ENCODE measurements at places on chromosomes 6 and 20. TPM values are rescaled to one million over a fixed set of nuclear protein-coding genes. Genes with fewer than 3 reads are reported as not detected.

- peaks cover 5% of the 10 kb centered on the region for H3K4me1 ChIP-seq
- H3K4me3 ChIP-seq = no peak overlapping the region
- no peak for DNase-seq
- no peak overlapping the region for H3K27ac ChIP-seq
- H3K36me3 ChIP-seq = no peaks in the 10 kb centered on the region
Observed at GRCh38 chr20:845941-846893, 12.7 kb downstream of the FAM110A start.

- no peak overlapping the region for H3K27ac ChIP-seq
- no peaks in the 10 kb centered on the region for H3K4me1 ChIP-seq
- no peak for DNase-seq
- H3K4me3 ChIP-seq = no peak overlapping the region
- no peaks in the 10 kb centered on the region for H3K36me3 ChIP-seq
Observed at GRCh38 chr6:107196152-107196551, 80.8 kb upstream of the BEND3 start.

DNA sequence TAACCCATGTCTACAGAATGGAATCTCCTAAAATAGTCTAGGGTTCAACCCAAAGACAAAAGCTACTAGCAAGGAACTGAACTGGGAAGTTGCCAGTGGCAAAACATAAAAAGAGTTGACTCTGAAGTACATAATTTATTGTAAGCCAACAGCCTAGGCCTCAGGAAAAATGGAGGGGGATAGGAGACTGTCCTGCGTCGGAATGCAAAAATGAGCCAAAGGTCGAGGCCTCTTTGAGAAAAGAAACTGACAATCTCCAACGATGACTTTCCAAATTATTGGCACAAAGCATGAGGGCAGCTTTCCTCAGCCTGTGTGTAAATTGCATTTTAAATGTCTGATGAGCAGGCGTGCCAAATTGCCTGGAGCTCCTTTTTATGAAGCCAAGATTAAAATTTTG is 2.1 kb downstream of the COL12A1 start:
- H3K4me1 ChIP-seq = peaks cover 48% of the 10 kb centered on the region
- DNase-seq = peak; percentile 45
- peak overlapping the region; percentile 97 for H3K27ac ChIP-seq
- peak overlapping the region; percentile 99 for H3K4me3 ChIP-seq
- no peaks in the 10 kb centered on the region for H3K36me3 ChIP-seq

DNA sequence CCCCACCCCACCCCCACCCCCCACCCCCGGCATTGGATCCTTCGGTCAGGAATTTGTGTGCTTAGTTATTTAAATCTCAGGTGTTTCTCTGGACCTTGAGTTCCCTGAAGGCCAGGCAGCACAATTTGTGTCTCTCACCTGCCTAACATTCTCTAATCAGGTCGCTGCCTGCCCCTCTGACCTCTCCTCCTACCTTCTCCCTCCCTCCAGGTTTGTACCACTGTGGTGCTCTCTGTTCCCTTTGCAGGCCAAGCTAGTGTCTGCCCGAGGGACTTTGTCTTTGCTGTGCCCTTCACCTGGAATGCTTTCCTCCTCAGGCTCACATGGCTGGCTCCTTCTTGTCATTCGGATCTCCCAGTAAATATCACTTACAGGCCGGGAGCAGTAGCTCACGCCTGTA is 131.4 kb upstream of the SLC2A12 start:
- H3K36me3 ChIP-seq = no peaks in the 10 kb centered on the region
- peaks cover under 1% of the 10 kb centered on the region for H3K4me1 ChIP-seq
- no peaks in the 10 kb centered on the region for H3K27me3 ChIP-seq
- no peak overlapping the region for H3K4me3 ChIP-seq

DNA sequence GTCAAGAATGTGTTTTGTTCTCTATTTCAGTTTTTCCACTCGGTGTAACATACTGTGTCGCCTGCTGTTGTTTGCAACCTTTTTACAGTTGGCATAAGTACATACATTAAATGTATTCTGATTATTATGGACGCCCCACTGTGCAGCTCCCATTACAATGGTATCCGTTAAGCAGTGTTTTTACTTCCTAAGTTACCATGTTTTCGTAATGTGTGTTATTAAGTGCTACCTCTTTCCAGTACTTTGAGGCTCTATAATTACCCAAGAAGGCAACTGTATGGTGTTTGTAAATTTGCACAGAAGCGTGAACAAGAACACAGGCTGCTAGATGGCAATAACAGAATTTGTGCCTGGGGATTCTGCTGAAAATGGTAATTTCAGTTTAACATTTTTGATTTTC is 568.0 kb upstream of the MARCKS start:
- no peaks in the 10 kb centered on the region for H3K27me3 ChIP-seq
- H3K4me3 ChIP-seq = no peak overlapping the region
- H3K4me1 ChIP-seq = no peaks in the 10 kb centered on the region
- DNase-seq = no peak
- H3K27ac ChIP-seq = no peak overlapping the region

DNA sequence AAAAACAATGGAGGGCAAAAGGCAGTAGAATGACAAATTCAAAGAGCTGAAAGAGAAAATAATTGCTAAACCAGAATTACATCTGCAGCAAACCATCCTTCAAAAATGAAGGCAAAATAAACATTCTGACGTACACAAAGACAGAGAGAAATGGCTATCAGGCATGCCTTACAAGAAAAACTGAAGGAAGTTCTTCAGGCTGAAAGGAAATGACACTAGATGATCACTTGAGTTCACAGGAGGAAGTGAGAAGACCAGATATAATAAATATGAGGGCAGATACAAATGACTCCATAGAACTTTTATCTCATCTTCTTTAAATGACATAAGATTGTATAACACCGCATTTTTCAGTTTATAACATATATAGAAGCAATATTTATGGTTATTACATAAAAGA is 30.0 kb downstream of the DZANK1 start:
- no peak overlapping the region for H3K4me3 ChIP-seq
- no peaks in the 10 kb centered on the region for H3K27me3 ChIP-seq
- no peak overlapping the region for H3K27ac ChIP-seq
- no peaks in the 10 kb centered on the region for H3K36me3 ChIP-seq

DNA sequence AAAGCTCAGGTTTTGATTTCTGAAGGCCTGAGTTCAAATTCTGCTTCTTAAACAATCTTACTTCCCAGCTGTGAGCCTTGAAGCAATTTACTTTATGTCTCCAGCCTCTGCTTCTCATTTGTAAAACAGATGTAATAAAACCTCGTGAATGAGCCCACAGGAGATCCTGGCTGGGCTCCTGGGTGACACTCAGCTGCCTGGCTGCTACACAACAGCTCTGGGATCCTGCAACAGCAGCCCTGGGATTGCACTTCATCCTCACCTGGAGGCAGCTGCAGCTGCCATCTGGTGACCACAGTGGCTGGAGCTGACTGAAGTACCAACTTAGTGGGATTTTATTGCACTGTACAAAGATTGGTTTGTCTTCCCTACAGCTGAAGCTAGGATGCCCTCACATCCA is 98.6 kb downstream of the NDUFAF5 start:
- H3K4me1 ChIP-seq = no peaks in the 10 kb centered on the region
- H3K27ac ChIP-seq = no peak overlapping the region
- H3K27me3 ChIP-seq = no peaks in the 10 kb centered on the region
- no peak overlapping the region for H3K4me3 ChIP-seq

DNA sequence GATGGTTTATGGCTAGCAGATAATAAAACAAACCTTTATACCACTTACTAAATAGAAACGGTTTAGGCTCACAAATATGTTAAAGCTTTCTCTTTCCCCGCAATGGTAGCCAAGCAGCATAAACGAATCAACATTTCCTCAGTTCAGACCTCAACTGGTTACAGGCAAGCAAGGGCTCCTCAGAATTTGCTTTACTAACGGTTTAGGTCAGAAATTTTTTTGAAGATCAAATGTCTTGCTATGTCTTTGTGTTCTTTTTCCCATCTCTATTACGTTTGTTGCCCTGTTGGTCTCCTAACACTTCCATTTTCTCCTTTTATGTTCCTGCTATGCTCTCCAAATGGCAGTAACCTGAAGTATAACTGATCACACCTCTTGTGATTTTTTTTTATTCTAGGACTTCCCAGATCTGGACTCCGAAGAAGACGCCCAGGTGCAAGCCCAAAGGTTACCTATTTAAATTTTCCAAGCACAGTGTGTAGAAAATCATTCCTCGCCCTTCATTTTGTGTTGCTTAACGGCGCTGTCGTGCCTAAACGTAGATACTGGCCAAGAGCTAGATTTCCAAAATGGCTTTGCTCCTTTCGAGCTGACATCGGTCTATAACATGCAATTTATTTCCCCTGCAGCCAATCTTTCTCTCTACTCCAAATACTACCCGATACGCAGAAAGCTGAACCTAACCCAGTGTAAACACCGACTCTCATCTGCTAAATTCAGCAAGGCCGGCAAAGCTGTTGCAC is 717 bp upstream of the ASF1A start:
- H3K27me3 ChIP-seq = no peaks in the 10 kb centered on the region
- H3K36me3 ChIP-seq = no peaks in the 10 kb centered on the region
- peak; percentile 60 for DNase-seq
- peak overlapping the region; percentile 78 for H3K4me3 ChIP-seq
- H3K4me1 ChIP-seq = peaks cover 10% of the 10 kb centered on the region

DNA sequence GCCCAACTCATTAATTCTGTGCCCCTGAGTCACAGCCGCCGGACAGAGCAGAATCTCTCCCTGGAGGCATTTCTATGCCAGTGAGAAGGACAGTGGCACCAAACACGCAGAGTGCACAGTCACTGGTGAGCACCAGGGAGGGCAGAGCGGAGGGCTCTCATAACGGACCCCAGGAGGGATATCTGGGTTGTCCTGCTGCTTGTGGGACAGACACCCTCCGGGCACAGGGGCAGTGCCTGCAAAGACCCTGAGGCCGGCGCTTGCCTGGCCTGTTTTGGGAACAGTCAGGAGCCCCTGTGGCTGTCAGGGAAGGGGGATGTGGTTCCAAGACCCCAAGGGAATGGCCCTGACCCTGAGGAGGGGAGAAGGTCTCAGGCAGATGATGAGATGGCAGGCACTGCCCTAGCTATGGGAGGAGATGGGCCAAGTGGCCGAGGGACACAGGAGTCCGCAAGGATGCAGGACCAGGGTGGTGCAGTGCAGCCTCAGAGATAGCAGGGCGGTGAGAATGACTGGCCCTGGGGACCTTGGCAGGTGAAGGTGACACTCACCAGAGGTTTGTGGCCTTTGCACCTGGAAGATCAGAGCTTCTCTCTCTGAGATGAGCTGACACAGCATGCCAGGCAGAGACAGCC is 270.8 kb downstream of the SMOC2 start:
- no peaks in the 10 kb centered on the region for H3K4me1 ChIP-seq
- no peak overlapping the region for H3K27ac ChIP-seq
- H3K4me3 ChIP-seq = no peak overlapping the region
- H3K27me3 ChIP-seq = no peaks in the 10 kb centered on the region
- H3K36me3 ChIP-seq = no peaks in the 10 kb centered on the region

- no peak overlapping the region for H3K4me3 ChIP-seq
- H3K27ac ChIP-seq = no peak overlapping the region
- H3K4me1 ChIP-seq = no peaks in the 10 kb centered on the region
- no peak for DNase-seq
Observed at GRCh38 chr20:3223651-3223993, 14.3 kb downstream of the ITPA start.

- peaks cover 4% of the 10 kb centered on the region for H3K4me1 ChIP-seq
- H3K27ac ChIP-seq = no peak overlapping the region
- H3K36me3 ChIP-seq = peaks cover 24% of the 10 kb centered on the region
Observed at GRCh38 chr20:58986286-58986967, 5.4 kb downstream of the NELFCD start.

DNA sequence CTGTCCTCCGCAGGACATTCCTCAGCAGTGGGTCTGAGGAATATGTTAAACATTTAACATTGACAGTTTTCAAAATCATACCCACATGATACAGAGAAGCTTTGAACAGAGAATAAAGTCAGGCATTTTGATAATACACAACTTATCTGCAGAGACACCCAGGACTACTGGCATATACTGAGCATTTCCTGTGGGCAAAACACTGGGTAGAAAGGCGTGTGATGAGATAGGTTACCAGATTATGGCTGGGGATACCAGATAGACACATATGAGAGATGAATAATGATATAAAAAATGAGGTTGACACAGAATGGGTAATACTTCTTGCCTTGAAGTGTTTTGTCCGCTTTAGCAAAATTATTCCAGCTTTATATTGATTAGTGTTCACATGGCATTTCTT is 31.4 kb upstream of the TRIM26 start:
- H3K4me1 ChIP-seq = no peaks in the 10 kb centered on the region
- no peaks in the 10 kb centered on the region for H3K27me3 ChIP-seq
- no peak overlapping the region for H3K27ac ChIP-seq
- H3K36me3 ChIP-seq = no peaks in the 10 kb centered on the region

- H3K4me3 ChIP-seq = no peak overlapping the region
- no peak for DNase-seq
- no peaks in the 10 kb centered on the region for H3K4me1 ChIP-seq
- H3K36me3 ChIP-seq = no peaks in the 10 kb centered on the region
- H3K27me3 ChIP-seq = no peaks in the 10 kb centered on the region
- no peak overlapping the region for H3K27ac ChIP-seq
Observed at GRCh38 chr20:4811661-4812181, 90.0 kb downstream of the PRND start.

The DSP gene
- total RNA-seq = 468 TPM

The RAET1G gene
- not detected for total RNA-seq

The C6orf141 gene
- 0.55 TPM for total RNA-seq

The OPRM1 gene
- not detected for total RNA-seq

The VIP gene
- total RNA-seq = 0.36 TPM

The BIRC7 gene
- 2.9 TPM for total RNA-seq

The SGK1 gene
- 118 TPM for total RNA-seq
